ENCODE measurements at places on chromosomes 1 and 21. TPM values are rescaled to one million over a fixed set of nuclear protein-coding genes. Genes with fewer than 3 reads are reported as not detected.

DNA sequence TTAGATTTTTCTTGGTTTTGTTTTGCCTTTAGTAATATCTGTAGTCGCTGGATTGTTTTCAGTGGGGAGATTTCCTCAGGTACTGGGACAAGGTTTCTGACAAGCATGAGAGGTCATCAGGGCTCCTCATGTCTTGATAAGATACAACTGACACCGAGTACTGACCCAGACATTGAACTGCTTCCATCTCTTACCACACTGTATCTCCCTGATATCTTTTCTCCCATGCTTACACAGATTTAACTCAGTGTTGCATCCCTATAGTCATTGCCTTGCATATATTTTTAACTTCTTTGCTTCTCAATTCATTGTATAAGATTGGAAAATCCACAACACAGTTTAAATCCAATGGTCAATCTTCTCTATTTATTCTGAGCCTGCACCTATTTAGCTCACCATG, 12.4 kb upstream of the CYB5R1 start:
- no peak for DNase-seq

GRCh38 chr1:223328566-223328965, 35.4 kb downstream of the SUSD4 start:
- no peak for DNase-seq

GRCh38 chr1:202589190-202589930, 120.9 kb downstream of the SYT2 start:
- peak; percentile 92 for DNase-seq

DNA sequence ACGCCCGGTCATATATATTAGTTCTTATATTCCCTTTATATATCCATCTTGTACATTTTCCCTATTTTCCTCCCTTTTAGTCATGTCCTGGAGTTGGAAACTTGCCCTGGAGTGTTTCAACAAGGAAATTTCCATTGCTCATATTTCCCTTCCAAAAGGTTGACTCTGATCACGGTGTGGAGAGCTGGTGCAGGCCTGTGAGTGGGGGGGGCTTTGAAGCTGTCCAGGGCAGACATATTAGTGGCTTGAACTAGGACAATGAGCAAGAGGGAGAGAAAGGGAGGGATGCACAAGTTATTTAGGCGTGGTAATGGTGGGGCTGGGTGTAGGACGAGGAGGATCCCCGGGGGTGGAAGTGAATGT, 30.4 kb upstream of the TMEM61 start:
- no peak for DNase-seq

DNA sequence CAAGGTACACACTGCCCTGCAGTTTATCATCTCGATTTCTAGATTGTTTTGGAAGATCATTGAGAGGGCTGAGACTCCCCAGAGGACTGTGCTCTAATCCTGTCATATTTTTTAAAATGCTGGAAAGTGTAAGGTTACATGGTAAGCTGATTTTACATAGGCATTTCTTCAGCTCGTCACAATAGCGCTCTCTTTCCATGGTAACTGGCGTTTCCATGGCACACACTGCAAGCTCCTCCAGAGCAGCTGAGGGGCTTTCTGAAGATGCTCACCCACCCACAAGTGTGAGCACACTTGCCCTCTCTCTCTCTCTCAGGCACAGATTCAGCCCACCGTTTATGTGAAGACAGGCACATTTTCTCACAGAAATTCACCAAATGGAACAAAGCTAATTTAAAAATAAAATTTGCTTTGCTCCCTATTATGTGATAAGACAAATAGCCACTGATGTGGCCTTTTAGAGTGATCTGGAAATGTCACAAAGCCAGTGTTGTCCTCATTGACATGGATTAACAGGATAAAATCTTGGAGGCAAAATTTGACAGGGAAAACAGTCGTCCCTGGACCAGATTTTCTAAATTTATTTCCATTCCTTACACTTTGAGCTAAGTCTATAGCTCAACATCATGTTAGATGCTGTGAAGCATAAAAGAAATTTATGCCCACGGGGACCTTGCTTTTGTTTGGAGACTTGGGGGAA, 421.5 kb downstream of the RWDD3 start:
- no peak for DNase-seq

DNA sequence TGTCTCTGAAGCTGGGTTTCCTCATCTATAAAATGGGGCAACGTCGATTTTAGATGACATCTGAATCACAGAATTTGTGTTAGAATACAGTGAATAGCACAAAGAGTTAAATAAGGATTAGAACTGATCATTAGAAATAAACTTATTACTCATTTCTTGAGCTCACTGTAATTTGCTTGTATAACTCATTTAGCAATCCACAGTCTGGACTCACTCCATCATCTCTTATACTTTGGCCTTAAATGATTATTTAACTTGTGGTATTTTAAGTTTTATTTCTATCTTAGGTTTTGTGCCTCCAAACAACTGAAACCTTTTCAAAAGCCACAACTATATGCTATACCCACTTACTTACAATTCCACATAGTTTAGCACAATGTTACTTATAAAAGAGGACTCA, 128.0 kb downstream of the CDC42BPA start:
- no peak for DNase-seq

DNA sequence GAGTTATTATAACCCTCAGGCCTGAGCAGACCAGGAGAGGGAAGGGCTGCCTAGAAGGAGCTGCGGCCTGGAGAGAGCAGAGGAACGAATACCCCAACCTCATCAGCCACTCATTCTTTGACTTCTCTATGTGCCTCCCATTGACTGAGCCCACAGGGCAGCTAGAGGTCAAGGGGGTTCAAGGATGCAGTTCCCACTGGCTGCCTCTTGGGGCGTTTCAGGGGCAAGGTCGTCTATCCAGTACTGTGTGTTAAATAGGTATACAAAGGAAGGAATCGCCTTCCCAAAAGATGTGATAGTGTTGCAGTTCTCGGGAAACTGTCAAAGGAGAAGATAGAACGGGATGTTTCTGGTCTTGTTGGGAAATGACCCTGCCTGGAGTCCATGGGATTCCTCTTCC, 250.6 kb downstream of the PRDM2 start:
- no peak for DNase-seq

DNA sequence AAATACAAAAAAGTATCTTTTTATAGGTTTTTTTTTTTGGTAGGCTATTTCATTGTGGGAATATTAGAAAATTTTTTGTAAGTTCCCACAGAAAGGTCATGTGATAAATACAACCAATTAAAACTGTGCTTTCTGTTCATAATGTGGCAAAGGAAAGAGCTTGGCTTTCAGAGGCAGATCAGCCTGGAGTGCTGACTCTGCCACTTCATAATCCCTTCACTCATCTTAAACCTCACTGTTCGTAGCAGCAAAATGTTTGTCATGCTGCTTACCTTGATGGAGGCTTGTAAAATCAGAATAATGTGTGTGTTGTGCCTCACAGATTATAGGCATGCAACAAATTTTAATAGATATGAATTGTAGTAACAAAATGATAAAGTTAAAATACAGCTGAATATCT, 176.8 kb downstream of the ZP4 start:
- DNase-seq: no peak

- DNase-seq: no peak
Observed at GRCh38 chr1:83559129-83559840, 439.6 kb downstream of the TTLL7 start.

DNA sequence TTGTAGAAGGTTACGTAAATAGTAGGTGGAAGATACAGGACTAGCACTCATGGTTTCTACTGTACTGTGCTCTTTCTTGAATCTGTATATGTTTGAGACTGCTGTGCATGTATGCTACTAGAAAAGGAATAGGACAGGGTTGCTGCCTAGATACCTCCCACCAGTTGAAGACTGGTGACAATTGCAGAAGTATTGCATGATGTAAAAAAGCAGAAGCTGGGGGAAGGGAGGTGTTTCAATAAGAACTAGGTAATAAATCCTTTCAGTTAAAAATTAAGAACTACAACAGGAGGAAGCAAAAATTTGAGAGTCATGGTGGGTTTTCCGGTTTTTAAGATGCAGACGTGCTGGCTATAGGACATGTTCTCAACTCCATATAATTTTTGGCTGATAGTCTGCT, 88.1 kb downstream of the CCDC30 start:
- DNase-seq: no peak

GRCh38 chr1:44261962-44262361, 48.7 kb downstream of the DMAP1 start:
- no peak for DNase-seq

- DNase-seq: peak; percentile 27
Observed at GRCh38 chr1:201636510-201636971, 97.6 kb downstream of the NAV1 start.

DNA sequence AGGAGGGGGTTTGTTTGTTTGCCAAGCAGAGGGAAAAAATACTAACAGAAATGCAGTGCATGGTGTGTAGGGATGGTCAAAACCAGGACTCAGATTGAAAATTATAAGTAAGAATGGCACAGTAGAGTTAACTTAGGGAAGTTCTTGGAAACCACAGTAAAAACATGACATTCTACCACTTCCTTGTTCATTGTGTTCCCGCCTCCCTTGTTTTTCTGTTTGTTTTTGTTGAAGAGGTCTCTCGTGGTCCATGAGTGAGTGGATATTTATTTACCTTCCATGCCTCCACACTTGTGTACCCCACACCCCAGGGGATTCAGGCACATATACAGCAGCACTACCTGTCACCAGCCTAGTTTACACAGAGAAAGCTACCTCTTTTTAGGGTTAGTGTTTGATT, 69.6 kb downstream of the OLFML2B start:
- DNase-seq: no peak

DNA sequence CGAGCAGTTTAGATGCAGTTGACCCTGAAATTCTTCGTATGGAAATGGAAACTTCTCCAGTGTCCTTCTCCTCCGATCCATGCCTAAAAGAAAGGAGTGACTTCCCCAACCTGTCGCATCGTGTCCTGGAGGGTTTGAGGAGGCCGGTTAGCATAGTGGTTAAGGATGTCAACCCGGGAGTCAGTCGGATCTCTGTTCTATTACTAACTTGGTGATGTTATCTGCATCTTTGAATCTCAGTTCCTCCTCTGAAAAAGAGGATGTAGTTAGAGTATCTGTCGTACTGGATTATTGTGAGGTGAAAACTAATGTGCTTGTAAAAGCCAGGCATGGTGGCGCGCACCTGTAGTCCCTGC, 684 bp downstream of the ZBTB8B start:
- DNase-seq: no peak

- DNase-seq: no peak
Observed at GRCh38 chr1:207308451-207309190, 12.9 kb upstream of the CD55 start.

- DNase-seq: no peak
Observed at GRCh38 chr1:21651214-21652042, 17.7 kb downstream of the RAP1GAP start.

GRCh38 chr1:9399510-9400424, 107.1 kb downstream of the SPSB1 start:
- DNase-seq: peak; percentile 83

DNA sequence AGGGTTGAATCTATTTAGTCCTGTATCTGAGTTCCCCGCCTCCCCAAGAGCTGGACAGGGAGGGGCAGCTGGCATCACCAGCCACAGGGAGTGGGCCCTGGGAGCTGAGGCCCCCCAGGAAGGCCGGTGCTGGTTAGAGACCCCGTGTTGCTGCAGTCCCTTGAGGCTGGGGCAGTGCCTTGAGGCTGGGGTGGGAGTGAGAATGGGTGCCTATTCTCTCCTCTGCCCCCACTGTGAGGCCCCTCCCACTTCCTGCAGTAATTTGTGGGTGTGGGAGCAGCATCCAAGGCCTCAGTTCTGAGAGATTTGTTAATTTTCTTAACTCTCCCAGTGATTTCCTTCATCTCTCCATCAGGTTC, 2.5 kb upstream of the TRAPPC3 start:
- peak; percentile 45 for DNase-seq

- DNase-seq: no peak
Observed at GRCh38 chr1:10146391-10146790, 64.0 kb upstream of the KIF1B start.

Gene FCRL6
- 0.11 TPM for polyA plus RNA-seq

Gene CNKSR1
- 0.86 TPM for polyA plus RNA-seq

Gene SYPL2
- polyA plus RNA-seq: 7.9 TPM

Gene ESRRG
- 10.1 TPM for polyA plus RNA-seq

Gene TMEM51
- polyA plus RNA-seq: 4.3 TPM

Gene LCE3C
- not detected for polyA plus RNA-seq
